ENCODE measurements at places on chromosomes 13 and 19.

DNA sequence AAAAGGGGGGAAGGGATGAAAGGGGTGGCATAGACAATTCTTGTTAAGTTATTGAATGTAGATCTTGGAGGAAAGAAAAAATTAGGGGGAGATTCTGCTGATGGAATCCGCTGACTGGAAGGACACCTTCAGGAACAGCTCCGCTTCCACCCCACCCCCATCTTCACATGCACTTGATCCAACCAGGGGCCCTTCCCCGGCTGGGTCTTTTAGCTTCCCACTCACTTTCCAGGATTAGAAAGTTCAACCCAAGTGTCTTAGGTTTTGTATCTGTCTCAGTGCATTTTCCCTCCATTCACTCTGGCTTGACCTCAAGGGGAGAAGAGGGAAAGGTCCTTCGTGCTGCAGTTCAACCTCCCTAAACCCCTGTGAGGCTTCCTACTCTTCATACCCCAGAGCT is 141.4 kb downstream of the IRS2 start:
- DNase-seq = no peak

- DNase-seq = no peak
These were observed 783 bp downstream of the RHPN2 start for GRCh38 chr19:33063753-33064457.

DNA sequence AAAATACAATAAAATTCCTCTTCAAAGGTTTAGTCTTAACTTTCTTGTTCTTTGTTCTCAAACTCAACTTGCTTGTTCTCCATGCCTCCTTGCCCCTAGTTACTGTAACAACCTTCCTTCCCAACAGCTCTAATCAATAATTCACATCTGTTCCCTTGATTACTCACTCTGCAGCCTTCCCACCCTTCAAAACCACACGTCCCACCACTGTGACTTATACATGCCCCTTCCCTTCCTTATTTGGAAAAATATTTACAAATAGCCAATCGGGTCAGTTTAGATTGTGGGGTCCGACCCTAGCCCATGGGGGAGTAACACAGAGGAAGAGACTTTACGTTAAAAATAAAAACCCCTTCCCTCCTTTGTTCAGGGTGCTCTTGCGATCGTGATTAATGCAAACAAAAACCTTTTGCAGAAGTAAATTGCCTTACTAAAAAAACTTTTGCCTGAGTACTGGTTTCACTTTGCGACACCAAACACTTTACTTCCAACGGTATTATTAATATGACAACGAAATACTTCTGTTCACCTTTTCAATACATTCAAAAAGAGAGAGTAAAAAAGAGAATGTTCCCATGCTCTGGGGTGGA is 512 bp upstream of the ZNF93 start:
- DNase-seq = no peak

GRCh38 chr19:17333611-17334413 is 843 bp downstream of the ANO8 start:
- peak; percentile 49 for DNase-seq

GRCh38 chr19:35134601-35135242 is at the start of gene LGI4:
TSS of gene LGI4 (minus strand) at chr19:35135059. CDS start at chr19:35134680, 379 bp downstream.
- DNase-seq = no peak

GRCh38 chr13:61247149-61247936 is 168.3 kb downstream of the PCDH20 start:
- no peak for DNase-seq

DNA sequence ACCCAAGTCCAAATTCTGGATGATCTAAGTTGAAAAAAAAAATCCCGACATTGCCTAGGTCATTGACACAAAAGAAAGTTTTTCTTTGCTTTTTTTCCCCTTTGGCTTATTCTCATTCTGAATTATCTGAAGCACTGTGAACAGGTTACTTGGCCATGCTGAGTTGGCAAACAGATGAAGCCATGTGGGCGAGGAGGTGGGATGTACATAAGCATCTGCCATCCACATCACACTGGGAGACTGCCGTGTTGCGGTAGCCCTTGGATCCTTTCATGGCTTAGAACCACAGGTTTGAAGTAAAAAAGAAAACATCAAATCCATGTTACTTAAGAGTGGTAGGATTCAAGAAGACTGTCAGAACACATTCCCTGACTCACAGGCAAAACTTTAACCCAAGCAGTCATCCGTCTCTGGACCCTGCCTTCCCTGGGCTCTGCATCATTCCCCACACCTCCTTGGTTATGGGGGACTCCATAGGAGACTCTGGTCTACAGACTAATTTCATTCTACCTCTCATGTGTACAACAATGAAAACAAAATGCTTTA is 242.5 kb upstream of the SERP2 start:
- no peak for DNase-seq

DNA sequence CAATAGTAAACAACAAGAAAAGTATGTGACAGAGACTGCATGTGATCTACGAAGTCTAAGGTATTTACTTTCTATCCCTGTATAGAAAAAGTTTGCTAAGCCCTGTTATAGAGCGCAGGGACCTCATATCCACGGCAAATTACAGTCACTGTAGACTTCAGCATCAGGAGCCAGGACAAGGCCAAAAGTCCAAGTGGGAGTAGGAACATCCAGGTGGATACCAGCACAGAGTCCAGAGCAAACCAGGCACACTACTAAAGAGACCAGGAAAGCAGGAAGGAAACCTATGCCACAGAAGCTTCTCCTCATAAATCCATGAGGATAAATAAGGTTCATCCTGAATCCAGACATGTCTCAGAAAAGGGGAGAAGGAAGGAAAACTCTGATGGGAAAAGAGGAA is 342.2 kb upstream of the HTR2A start:
- DNase-seq = no peak

DNA sequence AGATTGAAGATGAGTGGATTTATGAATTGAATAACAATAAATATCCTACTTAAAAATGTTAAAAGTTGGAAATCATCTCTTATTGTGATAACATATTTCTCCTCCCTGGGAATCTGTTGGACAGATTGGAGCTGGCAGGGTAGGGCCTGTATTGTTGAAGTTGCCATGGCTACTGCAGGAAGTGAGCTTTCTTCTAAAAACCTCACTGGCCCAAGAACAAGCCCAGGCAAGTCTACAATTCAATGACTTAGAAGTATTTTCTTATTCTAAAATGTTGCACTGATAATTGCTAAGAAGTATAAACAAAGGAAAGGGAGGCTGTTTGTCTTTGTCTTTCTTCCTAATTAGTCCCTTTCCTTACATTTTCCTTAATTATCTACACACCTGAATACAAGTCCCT is 112.1 kb downstream of the DLEU7 start:
- no peak for DNase-seq

- no peak for DNase-seq
These were observed 805.7 kb downstream of the DIAPH3 start for GRCh38 chr13:59358014-59358413.

GRCh38 chr19:2282062-2282861 is at the start of gene PEAK3:
TSS of gene PEAK3 (minus strand) at chr19:2282175. CDS start at chr19:2280931, 1,244 bp downstream.
- no peak for DNase-seq

- no peak for DNase-seq
These were observed 6.5 kb downstream of the INSR start for GRCh38 chr19:7287722-7288121.

DNA sequence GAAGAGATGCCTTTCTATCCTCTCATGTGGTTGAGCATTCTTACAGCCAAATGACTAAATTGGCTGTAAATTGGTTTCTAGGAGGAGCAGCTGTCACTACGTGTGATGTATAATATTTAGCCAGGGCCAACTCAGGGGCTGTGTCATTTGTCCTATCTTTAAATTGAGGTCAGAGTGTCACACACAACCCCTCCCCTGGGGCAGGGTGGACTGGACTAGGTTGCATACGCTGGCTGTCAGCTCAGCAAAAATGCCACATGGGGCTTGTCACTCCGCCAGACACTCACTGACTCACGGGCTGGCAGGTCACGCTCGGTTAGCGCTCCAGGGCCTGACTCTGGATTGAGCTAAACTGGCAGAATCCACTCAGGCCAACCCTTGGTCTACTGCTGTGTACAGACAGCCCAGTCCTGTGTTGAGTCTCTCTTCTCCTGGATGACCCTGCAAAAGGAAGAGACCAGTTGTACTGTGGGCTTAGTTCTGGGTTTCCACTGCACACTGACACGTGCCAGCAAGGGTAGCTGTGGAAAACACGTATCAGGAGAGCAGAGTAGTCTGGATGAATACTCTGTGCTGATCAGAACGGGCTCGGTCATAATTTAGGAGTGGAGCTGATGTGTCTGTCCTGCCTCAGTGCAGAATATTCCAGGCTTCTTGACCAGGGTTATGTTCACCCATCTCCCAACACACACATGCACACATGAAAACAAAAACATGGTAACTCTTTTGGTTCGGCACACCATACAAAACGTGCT is 29.1 kb downstream of the SHISA2 start:
- DNase-seq = no peak

DNA sequence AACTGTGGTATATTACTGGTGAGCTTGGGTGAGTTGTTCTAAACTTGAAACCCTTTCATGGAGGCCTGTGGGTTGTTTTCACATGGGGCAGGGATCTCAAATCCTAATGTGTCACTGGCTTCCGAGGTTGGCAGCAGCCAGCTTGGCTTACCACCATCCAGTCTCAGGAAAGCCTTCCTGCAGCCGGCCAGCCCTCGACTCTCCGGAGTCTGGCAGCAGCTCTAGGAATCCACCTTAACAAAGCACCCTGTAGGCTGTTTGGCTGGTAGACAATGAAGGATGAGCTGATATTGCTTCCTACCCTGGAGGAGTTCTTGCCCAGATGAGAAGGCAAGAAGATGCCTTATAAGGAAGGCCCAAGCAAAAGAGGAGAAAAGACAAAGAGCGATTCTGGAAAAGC is 188.3 kb downstream of the KLF12 start:
- DNase-seq = no peak

DNA sequence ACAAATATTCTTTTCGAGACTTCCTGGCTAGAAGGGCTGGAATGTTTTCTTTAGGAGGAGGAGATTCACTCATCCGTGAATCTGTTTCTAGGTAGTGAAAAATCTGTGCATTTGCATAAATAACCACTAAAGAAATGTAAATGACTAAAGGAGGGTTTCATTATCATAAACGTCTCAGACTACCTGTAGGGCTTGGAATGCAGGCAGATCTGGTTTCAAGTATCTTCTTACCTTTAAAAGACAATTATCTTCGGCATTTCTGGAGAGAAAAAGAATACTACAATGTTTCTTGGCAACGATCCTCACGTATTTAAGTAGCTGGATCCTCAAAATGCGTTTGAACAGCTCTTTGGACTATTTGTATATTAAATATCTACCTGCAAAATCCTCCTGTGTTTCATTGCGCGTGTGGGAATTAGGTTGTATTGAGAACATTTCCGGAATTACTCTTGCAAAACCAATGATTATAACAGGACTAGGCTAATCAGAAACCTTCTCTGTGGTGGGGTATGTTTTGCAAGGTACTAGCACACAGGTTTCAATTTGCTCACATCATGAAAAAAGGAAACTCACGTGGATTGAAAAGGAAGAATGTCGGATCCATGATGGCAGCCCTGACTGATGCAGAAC is 291.1 kb upstream of the ARGLU1 start:
- no peak for DNase-seq

DNA sequence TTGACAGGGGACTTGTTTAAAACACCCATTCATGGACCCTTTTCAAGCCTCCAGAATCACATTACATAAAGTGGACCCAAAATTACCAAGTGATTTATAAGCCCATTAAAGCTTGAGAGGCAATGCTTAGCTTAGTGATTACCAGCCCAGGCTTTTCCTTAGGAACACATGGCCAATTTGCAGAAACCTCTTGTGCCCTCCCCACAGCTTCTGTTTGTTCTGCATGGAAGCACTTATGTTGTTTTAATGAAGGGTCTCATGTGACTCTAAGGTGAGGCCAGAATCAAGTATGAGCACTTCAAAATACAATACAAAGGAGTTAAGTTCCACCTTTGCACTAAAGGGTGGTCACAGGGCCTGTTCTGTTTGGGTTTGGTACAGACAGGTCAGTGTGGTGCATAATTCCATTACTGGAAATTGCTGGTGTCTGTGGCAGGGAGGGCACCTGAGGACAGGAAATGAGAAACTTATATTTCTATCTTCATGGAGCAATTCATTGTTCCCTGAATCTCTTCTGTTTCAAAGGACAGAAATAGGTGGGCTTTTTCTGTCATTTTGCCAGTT is 15.3 kb downstream of the ZNF486 start:
- no peak for DNase-seq

GRCh38 chr13:29182216-29182615 is 362.1 kb downstream of the MTUS2 start:
- no peak for DNase-seq

GRCh38 chr19:30288911-30289310 is 83.3 kb upstream of the ZNF536 start:
- DNase-seq = no peak

- no peak for DNase-seq
These were observed 19.1 kb upstream of the CCNP start for GRCh38 chr19:40245506-40246128.

DNA sequence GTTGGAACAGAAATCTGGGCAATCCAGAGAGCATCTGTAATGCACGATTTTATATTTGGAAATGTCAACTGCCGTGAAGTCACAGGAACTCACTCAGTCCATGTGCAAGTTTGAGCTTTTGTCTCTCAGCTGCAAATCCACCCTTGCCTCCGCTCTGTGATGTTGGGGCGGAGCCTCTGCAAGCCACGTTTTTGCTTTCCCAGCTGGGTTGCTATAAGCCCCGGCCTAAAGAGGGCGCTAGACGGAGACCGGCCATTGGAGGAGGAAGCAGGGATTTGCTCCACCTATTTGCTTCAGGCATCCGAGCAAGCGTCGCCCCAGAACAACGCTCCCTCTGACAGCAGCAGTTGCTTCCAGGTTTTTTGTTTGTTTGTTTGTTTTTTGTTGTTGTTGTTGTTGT is 56.2 kb downstream of the TRPM4 start:
- no peak for DNase-seq

DNA sequence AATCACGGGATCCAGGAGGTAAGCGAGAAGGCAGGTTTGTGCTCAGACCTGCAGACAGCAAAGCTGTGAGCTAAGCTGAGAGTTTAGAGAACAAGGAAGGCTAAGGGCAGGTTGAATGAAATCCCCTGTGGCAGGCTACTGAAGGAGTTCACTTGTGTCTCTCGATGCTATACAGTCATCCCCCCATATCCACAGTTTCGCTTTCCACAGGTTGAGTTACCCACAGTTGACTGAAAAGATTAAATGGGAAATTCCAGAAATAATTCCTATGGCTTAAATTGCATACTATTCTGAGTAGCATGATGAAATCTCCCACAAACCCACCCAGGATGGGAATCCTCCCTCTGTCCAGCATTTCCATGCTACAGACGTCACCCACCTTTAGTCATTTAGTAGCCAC is 49.6 kb downstream of the ABCC4 start:
- no peak for DNase-seq

DNA sequence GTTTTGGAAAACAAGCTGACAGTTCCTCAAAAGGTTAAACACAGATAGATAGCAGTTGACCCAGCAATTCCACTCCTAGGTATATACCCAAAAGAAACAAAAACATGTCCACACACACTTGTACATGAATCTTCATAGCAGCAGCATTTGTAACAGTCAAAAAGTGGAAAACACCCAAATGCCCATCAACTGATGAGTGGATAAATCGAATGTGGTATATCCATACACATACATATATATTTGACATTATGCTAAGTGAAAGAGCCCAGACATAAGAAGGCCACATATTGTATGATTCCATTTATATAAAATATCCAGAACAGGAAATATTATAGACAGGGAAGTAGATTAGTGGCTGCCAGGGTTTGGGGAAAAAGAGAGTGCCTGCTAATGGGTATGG is 7.9 kb upstream of the HMGB1 start:
- no peak for DNase-seq

Measured in stimulated activated CD8-positive, alpha-beta memory T cell treated with anti-CD3 and anti-CD28 coated beads, Interleukin-12 subunit alpha, Interleukin-12 subunit beta, amount 100 ng/mL, for 1 hour (primary cell).